Natural killer cell (primary cell): ENCODE measurements at places on chromosomes 5 and 9. TPM values are rescaled to one million over a fixed set of nuclear protein-coding genes. Genes with fewer than 3 reads are reported as not detected.

The DENND1A gene
- total RNA-seq = 37.6 TPM

GRCh38 chr5:173099461-173099860, 43.3 kb downstream of the CREBRF start:
- H3K27me3 ChIP-seq = no peaks in the 10 kb centered on the region
- H3K36me3 ChIP-seq = peaks cover 9% of the 10 kb centered on the region
- no peak overlapping the region for H3K27ac ChIP-seq
- H3K4me1 ChIP-seq = no peaks in the 10 kb centered on the region
- DNase-seq = peak; percentile 13

DNA sequence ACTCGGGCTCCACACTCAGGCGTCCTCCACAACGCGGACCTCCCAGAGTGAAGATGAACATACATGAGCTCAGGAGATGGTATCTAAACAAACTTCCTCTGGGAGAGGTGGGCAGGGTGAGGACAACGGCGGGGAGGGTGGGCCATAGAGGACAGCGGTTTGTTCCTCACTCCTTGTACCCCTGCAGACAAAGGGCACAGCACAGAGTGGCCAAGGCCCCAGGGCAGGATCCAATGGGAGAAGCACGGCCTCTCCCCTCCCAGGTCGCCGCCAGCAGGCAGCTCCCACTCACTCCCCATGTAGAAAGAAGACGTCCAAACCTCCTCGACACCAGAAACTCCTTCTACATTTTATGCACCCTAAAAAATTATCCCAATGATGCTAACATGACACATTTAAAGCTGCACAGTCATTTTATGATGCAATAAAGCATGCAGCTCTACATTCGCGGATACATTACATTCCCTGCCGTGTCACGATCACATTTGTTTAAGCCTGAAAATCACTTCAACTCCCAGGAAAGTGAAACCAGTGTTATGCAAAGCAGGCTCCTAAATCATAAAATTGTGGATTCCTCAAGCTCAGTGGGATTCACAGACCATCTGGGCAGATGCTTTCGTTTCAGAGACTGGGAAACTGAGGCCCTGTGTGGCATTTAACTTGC, 87.5 kb upstream of the SARDH start:
- H3K4me1 ChIP-seq = peaks cover 9% of the 10 kb centered on the region
- H3K27ac ChIP-seq = no peak overlapping the region
- H3K4me3 ChIP-seq = no peak overlapping the region
- no peaks in the 10 kb centered on the region for H3K27me3 ChIP-seq
- DNase-seq = no peak

The C5orf52 gene
- not detected for total RNA-seq

GRCh38 chr5:157267761-157268480, 2.0 kb downstream of the CYFIP2 start:
- H3K4me1 ChIP-seq = peaks cover 78% of the 10 kb centered on the region
- H3K36me3 ChIP-seq = peaks cover 5% of the 10 kb centered on the region
- no peaks in the 10 kb centered on the region for H3K27me3 ChIP-seq
- DNase-seq = no peak

DNA sequence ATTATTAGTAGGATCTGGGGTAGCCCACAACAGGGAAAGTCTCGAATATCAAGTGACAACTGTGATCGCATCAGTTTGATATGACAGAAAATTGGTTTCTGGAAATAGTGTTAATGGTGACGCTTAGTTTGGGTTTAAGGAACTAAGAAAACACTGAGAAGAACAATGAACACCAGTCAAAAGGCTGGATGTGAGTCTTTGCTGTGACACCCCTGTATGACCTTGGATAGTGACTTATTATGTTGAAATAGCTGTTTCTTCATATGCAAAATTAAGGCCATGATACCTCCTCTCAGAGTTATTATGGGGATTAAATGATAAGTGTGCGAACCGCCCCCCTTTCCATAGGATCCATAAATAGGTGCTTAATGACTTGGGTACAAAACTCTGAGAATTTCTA, 926 bp downstream of the DNAJC25 start:
- no peaks in the 10 kb centered on the region for H3K27me3 ChIP-seq
- peaks cover 14% of the 10 kb centered on the region for H3K4me1 ChIP-seq
- H3K27ac ChIP-seq = peak overlapping the region; percentile 88
- peak overlapping the region; percentile 56 for H3K4me3 ChIP-seq
- DNase-seq = peak; percentile 13
- no peaks in the 10 kb centered on the region for H3K36me3 ChIP-seq

The SLC23A1 gene
- not detected for total RNA-seq

- no peak overlapping the region for H3K4me3 ChIP-seq
- peaks cover 6% of the 10 kb centered on the region for H3K4me1 ChIP-seq
- H3K27me3 ChIP-seq = no peaks in the 10 kb centered on the region
- no peaks in the 10 kb centered on the region for H3K36me3 ChIP-seq
- DNase-seq = no peak
Measured at GRCh38 chr9:68974901-68975300, 39.0 kb downstream of the PRKACG start.
